ENCODE measurements at places on chromosomes 13 and 19.

- peak; percentile 17 for DNase-seq
Measured at GRCh38 chr13:45787346-45787745, 64.2 kb downstream of the SIAH3 start.

DNA sequence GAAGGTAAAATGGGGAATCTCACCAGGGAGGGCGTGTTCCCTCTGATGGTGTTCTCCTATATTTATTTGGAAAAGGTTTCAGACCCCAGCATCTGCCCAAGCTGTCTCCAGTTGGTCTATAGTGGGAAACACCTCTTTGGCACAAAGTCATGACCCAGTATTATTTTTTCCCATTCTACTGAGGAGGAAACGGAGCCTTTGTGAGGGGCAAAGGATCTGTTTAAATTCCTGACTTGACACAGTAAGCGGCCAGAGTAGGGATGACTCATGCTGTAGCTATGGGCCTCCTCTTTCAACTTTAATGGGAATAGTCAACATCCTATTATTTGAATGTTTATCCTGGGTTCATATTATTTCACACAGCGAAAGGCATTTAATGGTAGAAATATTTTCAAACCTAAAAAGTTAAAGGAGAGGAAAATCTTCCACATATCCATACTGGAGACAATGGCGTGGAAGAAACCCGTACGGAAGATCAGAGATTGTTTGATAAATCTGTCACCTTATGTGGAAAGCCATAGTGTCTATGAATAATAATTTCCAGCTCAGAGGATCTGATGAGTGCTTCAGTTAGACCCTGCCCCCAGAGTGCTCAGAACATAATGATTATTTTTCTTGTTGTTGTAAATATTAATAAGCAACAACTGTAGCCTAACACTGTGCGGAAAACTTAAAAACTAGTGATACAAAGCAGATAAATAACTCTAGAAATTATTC lies 126.0 kb downstream of the FOXO1 start:
- no peak for DNase-seq

DNA sequence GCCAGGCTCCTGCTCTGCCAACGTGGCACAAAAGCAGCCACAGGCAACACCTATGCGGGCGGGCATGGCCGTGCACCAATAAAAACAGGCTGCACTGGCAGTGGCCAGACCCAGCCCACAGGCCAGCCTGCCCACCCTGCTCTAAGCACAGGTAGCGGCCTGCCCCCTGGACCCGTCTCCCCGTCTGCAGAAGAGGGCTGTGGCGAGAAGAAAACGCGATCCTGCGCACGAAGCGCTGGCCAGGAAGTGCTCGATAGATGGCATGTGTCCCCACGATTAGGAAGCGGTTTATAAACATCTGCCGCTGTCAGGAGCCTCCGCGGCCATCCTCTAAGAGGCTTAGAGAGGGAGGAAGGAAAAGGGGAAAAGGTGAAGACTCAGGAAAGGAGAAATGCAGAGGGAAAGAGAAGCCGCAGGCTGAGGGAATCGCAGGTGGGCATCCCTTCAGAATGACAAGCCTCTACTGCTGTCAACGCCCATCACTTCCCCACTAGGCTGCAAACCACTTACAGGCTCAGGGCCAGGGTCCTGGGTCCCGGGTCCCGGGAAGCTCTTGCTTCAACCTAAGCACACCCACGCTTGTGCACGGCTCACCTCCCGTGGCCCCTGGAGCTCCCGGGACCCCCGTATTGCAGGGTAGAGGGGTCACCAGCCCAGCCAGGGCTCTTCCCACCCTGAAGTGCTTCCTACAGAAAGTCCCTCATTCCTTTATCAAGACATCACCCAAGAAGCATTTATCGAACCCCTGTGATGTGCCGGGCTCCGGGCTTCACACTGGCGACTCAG lies 10.5 kb downstream of the MLLT1 start:
- DNase-seq, result no peak

GRCh38 chr19:18629166-18630088 lies 7.4 kb upstream of the KLHL26 start:
- no peak for DNase-seq

DNA sequence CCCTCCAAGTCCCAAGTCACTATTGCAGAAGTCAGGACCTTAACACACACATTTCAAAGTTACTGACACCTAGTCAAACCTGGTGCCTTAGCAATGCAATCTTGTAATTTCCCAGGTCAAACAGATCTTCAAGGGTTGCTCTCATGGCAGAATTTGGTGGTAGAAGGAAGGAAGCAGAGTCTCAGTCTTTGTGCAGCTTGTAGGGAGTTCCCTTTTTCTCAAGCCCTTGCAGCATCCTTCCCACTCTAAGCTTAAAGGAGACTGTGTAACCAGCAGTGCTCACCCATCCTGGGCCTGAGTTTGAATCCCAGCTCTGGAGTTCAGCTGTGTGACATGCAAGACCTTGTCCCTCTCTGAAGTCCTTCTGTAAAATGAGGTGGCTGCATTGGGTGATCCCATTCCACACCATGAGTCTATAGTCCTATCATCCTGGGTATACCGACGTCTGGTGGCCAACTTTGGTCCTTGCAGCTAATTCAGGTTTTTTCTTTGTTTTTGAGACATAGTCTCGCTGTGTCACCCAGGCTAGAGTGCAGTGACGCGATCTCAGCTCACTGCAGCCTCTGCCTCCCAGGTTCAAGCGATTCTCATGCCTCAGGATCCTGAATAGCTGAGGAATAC lies 9.8 kb downstream of the SIGLEC10 start:
- DNase-seq, result no peak

DNA sequence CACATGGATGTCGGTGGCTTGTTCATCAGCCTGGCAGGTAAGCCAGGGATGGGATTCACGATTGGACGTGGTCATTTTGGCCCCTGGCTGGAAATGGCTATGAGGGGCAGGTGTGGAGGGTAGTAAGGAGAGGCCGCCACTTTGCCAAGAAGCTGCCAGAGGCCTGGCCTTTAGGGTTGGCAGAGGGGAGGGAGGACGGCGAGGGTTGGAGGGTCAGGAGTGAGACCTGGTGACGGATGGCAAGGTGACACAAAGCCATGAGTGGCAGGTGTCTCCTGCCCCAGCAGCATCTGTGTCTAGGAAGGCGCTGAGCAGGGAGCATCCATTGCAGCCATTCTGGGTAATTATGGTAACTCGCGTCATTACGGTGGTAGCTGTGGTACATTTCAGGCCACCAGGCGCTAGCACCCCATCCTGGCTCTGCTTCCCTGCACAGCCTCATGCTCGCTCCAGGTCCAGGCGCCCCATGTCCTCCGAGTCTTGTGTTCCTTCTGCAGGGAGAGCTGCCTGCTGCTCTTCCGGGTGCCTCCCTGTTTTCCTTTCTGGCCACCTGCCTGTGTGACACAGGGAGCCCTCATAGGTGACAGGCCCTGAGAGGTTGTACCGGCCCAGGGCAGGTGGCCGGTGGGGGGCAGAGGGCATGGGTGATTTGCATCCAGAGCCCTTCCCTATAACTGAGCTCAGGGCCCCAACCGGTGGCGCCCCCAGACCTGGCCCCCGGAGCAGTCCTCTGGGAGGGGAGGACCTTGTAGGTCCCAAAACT lies 4.2 kb downstream of the SSBP4 start:
- peak; percentile 77 for DNase-seq

GRCh38 chr19:8320564-8321066 lies 560 bp downstream of the NDUFA7 start:
- DNase-seq, result no peak

- no peak for DNase-seq
Measured at GRCh38 chr13:92716749-92717148, 509.9 kb upstream of the GPC6 start.

- DNase-seq, result no peak
Measured at GRCh38 chr19:10699650-10700335, 1.4 kb upstream of the QTRT1 start.

DNA sequence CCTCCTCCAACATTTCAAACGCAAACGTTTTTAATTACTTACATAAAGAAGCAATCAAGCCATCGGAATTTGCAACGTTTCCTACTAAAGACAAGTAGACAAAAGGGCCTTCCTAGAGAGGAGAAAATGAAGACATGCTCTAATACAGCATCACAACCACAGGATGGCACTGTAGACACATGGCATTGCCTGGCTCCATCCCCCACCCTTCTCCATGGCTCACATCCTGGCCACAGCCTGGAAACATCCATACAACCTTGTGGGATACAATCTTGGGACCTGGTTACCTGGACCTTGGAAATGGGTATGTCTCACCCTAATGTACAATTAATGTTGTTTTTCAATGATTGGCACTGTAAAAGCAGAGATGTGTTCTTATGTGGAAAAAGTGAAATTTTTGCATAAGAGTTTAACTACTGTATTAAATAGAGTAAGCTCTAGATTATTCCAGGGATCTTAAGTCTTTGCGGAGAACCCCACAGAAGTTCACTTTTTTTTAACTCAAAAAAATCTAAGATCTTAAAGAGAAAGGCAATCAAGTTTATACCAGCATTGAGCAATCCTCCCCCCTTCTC lies 21.5 kb downstream of the EBPL start:
- DNase-seq, result no peak

- DNase-seq, result no peak
Measured at GRCh38 chr13:104632736-104633135, 1566.5 kb upstream of the SLC10A2 start.

DNA sequence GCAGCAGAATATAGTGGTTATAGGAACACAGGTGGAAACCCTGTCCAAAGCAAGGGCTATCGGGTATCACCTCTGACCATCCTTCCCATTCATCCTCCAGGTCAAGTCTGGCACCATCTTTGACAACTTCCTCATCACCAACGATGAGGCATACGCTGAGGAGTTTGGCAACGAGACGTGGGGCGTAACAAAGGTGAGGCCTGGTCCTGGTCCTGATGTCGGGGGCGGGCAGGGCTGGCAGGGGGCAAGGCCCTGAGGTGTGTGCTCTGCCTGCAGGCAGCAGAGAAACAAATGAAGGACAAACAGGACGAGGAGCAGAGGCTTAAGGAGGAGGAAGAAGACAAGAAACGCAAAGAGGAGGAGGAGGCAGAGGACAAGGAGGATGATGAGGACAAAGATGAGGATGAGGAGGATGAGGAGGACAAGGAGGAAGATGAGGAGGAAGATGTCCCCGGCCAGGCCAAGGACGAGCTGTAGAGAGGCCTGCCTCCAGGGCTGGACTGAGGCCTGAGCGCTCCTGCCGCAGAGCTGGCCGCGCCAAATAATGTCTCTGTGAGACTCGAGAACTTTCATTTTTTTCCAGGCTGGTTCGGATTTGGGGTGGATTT lies 2.1 kb upstream of the RAD23A start:
- no peak for DNase-seq

DNA sequence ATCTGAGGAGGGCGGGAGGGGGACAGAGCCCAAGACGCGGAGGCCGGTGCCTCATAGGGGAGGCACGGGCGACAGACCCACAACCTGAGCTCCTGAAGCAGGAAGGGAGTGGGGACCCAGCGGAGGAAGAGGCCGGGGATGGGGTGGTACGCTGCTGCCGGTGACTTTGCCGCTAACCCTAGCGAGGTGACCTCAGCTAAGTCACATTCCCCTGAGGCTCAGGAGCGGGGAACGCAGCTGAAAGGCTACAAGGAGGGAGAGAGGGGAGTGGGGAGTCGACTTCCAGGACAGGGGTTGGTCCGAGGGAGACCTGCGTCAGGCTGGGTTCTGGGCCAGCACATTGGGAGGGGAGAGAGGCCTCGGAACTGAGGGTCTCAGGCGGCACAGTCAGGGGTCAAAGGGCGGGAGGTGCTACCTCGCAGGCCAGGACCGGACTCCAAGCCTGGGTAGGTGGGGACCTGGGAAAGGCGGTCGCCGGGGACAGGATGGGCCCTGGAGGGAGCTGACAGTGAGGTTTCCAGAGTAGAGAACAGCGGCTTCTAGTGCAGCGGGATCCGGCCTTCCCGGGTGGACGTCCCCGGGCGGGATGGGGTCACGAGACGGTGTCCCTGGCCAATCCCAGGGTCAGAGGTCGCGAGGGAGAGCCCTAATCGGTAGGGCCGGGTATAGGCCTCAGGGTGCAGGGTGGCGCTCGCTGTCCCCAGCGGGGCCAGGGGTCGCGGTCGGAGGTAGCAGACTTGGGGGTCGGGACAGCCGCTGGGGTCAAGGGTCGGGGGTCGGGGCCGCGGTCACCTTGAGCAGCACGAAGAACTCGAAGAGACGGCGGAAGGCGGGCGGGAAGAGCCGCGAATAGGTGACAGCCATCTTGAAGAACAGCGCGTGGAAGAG lies 699 bp downstream of the TMEM259 start:
- DNase-seq, result no peak

GRCh38 chr13:64928696-64929499 lies 2301.2 kb downstream of the PCDH9 start:
- DNase-seq, result no peak

GRCh38 chr13:75319254-75319653 lies 162.7 kb downstream of the TBC1D4 start:
- no peak for DNase-seq

GRCh38 chr13:72205773-72206172 lies 338.8 kb upstream of the DACH1 start:
- no peak for DNase-seq

GRCh38 chr13:23579896-23580683 lies 9.9 kb downstream of the TNFRSF19 start:
- no peak for DNase-seq

DNA sequence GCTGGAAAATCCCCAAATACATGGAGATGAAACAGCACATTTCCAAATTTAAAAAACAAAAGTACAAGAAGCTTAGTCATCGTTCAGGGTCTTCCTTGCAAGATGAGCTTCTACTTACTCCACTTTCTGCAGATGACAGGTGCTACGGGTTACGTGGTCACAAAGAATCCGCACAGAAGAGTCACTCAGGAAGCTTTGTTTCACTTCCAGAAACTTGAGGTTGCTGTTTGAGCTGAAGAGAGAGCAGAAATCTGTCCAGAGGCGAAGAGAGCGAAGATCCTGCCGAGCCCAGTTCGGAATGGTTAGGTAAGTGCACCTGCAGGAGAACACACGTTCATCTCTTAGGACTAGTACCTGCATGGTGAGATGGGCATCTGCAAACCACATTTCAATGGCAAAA lies 9.4 kb downstream of the NLRP7 start:
- no peak for DNase-seq

- no peak for DNase-seq
Measured at GRCh38 chr19:5364674-5365073, 24.1 kb upstream of the PTPRS start.

- peak; percentile 41 for DNase-seq
Measured at GRCh38 chr19:31592456-31592855, 243.2 kb upstream of the TSHZ3 start.

DNA sequence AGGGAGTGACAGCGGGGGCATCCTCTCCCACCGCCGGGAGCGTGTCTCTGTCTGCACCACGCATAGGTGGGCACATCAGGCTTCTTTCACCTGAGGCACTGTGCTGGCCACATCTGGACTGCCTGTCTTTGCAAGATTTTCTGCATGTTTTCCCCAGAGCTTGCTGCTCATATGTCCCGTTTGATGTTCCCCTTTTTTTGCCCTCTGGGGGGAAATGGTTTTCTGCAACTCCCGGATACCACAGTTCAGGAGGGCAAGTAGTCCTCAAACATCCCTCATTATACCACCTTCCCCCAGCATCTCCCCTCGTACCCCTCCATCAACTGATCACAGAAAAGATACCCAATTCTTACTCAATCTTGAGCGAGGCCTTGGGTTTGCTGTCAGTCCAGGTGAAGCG lies 168.0 kb downstream of the PAN3 start:
- no peak for DNase-seq

- DNase-seq, result no peak
Measured at GRCh38 chr19:11108746-11109145, 19.5 kb downstream of the LDLR start.
